Caki2 (cell line): ENCODE measurements at places on chromosomes 5 and 9. TPM values are rescaled to one million over a fixed set of nuclear protein-coding genes. Genes with fewer than 3 reads are reported as not detected.
A peak's percentile ranks its signal among the peaks of the same experiment; 100 is the strongest.

DNA sequence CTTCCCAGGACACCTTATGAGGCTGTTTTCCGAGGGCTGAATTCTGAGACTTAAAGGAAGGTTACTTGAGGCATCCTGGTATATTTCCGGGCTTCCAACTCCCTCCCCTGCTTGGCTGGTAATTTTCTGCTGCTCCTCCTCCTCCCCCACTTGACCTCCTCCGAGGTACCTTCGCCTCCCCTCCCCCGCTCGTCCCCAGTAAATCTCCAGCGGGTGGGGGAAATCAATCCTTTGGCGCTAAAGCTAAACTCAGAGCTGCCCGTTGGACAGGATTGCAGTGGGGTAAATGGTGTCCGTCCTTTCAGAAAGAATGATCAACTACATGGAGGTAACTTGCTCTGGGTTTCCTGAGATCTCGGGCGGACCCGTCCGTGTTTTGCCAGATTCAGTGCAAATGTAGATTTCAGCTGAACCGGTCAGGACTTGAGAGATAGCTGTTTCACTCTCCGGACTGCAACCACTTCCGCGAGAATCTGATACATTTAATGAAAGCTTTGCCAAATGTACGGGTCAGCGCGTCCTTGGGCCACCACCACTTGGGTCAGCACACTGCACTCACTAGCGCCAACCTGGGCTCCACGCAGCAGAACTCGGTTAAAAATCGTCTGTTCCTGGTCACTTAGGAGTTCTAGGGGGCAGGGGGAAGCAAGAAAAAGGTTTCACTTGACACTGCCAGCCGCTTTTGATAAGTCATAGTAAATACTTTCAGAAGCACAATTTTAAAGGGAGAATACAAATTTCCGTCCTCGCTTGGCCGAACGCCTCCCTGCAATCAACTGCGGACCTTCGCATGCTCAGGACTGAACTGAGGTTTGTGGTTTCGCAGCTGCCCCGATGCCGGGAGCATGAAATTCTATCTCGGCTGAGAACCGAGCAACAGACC lies 4.6 kb upstream of the ISL1 start:
- no peak for DNase-seq

DNA sequence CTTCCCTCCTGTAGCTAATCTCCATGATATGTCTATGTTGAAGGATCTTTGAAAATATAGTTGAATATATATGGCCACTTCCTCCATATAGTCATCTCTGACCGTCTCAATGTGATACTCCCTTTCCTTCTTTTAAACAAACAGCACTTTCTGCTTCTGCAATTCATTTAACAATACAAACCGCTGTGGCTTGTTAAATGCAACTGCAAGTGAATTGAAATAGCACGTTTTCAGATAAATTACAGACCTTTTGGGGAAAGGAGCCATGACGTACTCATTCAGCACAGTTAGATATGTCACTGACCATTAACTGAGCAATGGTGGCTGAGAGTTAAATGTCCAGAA lies 82.5 kb downstream of the FBXO38 start:
- no peak for DNase-seq

- peak; percentile 12 for DNase-seq
These were observed 13.3 kb downstream of the ZNF474 start for GRCh38 chr5:122142480-122143164.

The KIF12 gene
- 15.8 and 19.3 TPM in 2 replicates for total RNA-seq

The DOCK2 gene
- total RNA-seq, result 12.5 and 40.4 TPM in 2 replicates

The SURF6 gene
- total RNA-seq, result 16.8 and 34.9 TPM in 2 replicates

The SLC45A2 gene
- not detected in 2 replicates for total RNA-seq

DNA sequence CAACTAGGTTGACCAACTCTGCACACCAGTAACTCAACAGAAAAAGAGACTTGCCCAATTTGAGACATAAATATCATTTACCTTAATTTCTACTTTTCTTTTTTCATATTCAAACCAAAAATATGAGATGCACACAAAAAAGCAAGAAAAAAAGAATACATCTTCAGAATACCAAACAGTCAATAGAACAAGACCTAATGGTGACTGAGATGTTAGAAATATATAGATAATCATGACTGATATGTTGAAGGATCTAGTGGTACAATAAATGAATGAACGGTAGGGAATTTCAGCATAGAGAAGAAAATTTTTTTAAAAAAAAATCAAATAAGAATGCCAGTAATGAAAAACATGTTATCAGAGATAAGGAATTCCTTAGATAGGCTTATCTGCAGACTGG lies 29.1 kb upstream of the ATG10 start:
- no peak for DNase-seq

The F2RL2 gene
- 2.8 and 11.2 TPM in 2 replicates for total RNA-seq

GRCh38 chr5:73298772-73299630 lies 126.0 kb downstream of the TMEM174 start:
- no peak for DNase-seq
